ENCODE measurements at places on chromosomes 2 and 18. TPM values are rescaled to one million over a fixed set of nuclear protein-coding genes. Genes with fewer than 3 reads are reported as not detected.

GRCh38 chr18:22528291-22528690 is 110.6 kb upstream of the CTAGE1 start:
- no peak overlapping the region for H3K27ac ChIP-seq
- H3K4me1 ChIP-seq, result no peaks in the 10 kb centered on the region
- no peak for DNase-seq

GRCh38 chr2:7348761-7349160 is 431.5 kb downstream of the RNF144A start:
- no peak overlapping the region for H3K27ac ChIP-seq
- no peaks in the 10 kb centered on the region for H3K27me3 ChIP-seq
- no peak overlapping the region for H3K4me3 ChIP-seq
- H3K4me1 ChIP-seq, result no peaks in the 10 kb centered on the region
- DNase-seq, result no peak

DNA sequence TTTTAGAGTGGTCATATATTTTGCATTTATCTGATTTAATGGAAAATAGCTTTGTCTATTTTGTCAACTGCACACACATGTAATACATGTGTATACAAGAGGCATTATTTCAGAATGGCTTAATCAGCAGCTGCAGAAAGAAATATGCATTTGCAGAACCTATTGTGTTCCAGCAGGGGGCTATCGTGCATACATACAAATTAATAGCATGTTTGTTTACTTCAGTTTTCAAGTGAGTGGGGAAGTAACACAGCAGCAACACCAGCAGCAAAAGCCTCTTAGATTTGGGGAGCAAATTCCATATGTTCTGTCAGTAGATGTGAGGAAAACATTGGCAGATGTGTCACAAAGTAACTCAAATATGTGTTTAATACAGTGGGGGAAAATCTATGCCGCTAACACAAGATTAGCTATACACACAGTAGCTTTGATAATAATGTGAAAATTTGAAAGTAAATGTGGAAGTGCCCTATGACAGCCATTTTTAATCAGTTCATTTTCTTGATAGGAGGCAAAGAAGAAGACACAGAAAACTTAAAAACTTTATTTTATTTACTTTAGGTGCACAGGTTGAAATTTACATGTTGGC is 218.1 kb downstream of the WDR7 start:
- no peak overlapping the region for H3K27ac ChIP-seq
- no peaks in the 10 kb centered on the region for H3K27me3 ChIP-seq
- DNase-seq, result no peak
- H3K4me3 ChIP-seq, result no peak overlapping the region
- no peaks in the 10 kb centered on the region for H3K36me3 ChIP-seq

DNA sequence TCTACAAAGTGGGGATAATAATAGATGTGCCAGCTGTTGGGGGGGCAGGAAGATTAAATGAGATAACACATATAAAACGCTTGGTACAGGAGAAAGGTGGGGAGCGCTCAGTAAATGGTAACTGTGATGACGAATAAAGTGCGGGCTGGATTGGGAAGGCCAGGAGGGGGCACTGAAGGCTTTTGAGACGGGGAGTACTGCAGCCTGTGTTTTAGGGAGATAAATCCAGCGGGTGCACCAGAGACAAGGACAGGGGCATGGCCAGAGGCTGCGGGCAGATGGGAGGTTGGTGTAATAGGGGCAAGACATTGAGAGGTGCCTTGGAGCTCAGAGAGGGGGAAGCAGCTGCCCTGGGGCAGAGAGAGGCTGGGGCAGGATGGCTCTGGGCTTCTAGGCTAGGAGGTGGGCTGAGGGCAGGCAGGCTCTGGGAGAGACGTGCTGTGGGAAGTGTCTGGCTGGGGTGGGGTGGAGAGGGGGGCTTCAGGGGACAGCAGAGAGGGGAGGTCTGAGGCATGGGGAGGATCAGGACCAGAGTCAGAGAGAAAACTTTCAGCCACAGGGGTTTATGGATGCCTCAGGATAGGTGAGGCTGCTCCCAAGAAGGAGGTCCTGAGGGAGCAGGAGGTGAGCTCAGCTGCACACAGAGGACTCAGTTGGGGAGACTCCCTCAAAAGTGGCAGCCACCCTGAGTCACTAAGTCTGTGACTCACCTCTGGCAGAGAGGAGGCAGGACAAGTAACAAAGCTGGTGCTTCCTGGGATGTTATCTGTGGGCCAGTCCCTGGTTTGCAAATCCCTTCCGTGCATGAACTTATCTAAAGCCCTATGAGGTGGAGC is 18.8 kb downstream of the TEX44 start:
- no peaks in the 10 kb centered on the region for H3K36me3 ChIP-seq
- peaks cover 34% of the 10 kb centered on the region for H3K4me1 ChIP-seq
- DNase-seq, result peak; percentile 40
- H3K4me3 ChIP-seq, result no peak overlapping the region

- no peak overlapping the region for H3K27ac ChIP-seq
- no peak for DNase-seq
- no peaks in the 10 kb centered on the region for H3K4me1 ChIP-seq
- H3K27me3 ChIP-seq, result no peaks in the 10 kb centered on the region
- peak overlapping the region; percentile 50 for H3K4me3 ChIP-seq
These were observed 511 bp downstream of the MATN3 start for GRCh38 chr2:20012032-20012281.

DNA sequence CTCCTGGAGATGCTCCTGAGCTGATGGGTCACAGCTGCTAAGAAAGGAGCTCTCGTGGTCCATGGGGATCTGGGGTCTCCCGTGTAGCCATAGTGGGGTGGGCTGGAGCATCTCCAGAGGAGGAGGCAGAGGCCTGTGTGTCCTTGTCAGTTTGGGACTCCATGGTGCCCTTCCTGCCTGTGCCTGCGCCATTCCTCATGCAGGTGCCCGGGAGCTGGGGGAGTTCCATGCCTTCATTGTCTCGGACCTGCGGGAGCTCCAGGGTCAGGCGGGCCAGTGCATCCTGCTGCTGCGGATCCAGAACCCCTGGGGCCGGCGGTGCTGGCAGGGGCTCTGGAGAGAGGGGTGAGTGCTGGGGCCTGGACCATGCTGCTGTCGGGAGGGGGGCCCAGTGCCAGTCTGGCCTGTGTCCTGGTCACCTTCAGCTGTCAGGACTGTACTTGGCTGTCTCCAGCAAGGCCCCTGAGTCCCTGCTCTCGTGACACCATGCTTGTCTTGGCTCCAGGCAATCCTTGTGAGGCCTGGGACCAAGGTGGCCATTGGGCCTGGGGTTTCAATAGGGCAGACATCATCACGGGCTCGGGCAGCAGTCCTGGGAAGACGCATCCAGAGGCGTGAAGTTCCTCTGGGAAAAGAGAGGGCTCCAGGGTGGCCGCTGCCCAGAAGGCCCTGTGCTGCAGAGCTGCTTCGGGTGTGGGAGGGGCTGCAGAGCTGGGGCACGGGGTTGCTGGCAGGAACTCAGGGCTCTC is 7.3 kb downstream of the CAPN10 start:
- no peak overlapping the region for H3K4me3 ChIP-seq
- no peak overlapping the region for H3K27ac ChIP-seq
- no peaks in the 10 kb centered on the region for H3K36me3 ChIP-seq
- no peaks in the 10 kb centered on the region for H3K27me3 ChIP-seq
- no peak for DNase-seq

GRCh38 chr2:25419678-25420242 is 78.0 kb upstream of the DNMT3A start:
- DNase-seq, result no peak
- no peaks in the 10 kb centered on the region for H3K27me3 ChIP-seq
- no peak overlapping the region for H3K4me3 ChIP-seq
- no peaks in the 10 kb centered on the region for H3K36me3 ChIP-seq

GRCh38 chr2:205954707-205955106 is 131.3 kb downstream of the INO80D start:
- no peak for DNase-seq
- no peaks in the 10 kb centered on the region for H3K27me3 ChIP-seq
- H3K36me3 ChIP-seq, result no peaks in the 10 kb centered on the region
- no peak overlapping the region for H3K4me3 ChIP-seq
- no peak overlapping the region for H3K27ac ChIP-seq

DNA sequence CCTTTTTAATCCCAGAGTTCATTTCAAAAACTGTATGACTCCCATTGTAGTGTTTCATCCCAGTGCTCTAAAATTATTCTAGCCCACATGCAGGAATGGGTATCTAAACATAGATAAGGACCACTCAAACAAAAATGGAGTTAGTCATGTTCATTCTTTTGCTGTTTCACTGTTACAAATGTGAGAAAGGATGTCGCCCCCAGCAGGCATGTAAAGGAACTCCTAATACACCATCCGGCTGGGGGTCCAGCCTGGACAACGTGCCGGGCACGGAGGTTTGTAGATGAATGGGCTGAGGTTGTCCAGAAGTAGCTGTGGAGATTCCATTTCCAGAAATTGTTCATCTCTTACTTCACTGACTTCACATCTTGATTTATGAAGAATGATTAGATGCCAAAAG is 101.9 kb upstream of the RAB12 start:
- H3K4me3 ChIP-seq, result no peak overlapping the region
- H3K27me3 ChIP-seq, result no peaks in the 10 kb centered on the region
- H3K4me1 ChIP-seq, result no peaks in the 10 kb centered on the region
- no peaks in the 10 kb centered on the region for H3K36me3 ChIP-seq

DNA sequence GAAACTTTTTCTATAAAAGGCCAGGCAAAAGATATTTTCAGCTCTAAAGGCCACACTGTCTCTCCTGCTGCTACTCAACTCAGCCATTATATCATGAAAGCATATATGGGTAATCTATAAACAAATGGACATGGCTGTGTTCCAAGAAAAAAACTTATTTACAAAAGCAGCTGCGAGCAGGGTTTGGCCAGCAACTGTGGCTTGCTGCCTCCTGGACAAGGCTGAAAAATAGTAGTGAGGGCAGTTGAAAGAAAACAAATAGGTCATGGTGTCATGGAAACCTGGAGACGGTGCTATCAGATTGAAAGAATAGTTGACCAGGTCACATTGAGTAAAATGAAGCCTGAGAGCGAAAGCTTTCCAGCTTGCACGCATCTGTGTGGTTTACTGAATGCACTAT is 89.2 kb upstream of the LRATD1 start:
- H3K4me1 ChIP-seq, result no peaks in the 10 kb centered on the region
- DNase-seq, result no peak
- H3K4me3 ChIP-seq, result no peak overlapping the region
- H3K27me3 ChIP-seq, result no peaks in the 10 kb centered on the region

DNA sequence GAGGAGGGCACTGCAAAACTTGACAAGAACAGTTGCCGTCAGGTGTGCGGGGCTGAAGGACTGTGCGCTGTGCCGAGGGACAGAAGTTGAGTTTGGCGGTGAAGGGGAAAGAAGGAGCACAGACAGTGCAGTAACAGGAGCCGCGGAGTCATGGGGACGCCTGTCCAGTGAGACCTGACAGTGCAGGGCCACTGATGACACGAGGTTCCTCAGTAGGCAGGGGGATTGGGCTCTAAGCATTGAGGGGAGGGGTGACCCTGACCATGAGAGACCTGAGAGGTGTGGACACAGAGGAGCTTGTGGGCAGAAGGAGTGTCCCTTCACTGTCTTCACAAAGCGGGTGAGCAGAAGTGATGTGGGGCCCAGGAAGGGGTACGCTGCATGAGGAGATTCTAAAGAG is 104.8 kb downstream of the MTCL1 start:
- no peak overlapping the region for H3K27ac ChIP-seq
- H3K27me3 ChIP-seq, result no peaks in the 10 kb centered on the region
- no peak overlapping the region for H3K4me3 ChIP-seq
- no peak for DNase-seq
- H3K36me3 ChIP-seq, result no peaks in the 10 kb centered on the region
- H3K4me1 ChIP-seq, result no peaks in the 10 kb centered on the region

DNA sequence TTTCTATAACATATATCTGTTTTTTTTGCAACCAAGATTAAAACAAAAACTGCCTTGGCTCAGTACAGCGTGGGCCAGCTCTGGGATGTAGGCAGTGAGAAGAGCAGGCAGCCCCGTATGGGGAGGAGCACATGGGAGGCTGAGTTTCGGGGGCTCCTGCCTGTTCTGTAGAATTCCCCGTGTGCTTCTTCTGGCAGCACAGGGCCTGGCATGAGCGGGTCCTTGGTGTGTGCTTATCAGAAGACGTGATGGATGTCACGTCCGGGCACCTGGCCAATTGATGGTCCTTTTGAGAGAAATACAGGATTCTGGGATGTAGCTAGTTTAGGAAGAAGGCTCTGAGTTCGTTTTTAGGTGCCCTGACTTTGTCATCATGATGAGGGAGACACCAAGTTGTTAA is 16.2 kb downstream of the IMPA2 start:
- no peak overlapping the region for H3K27ac ChIP-seq
- DNase-seq, result no peak
- no peaks in the 10 kb centered on the region for H3K36me3 ChIP-seq
- H3K4me1 ChIP-seq, result peaks cover 8% of the 10 kb centered on the region
- no peaks in the 10 kb centered on the region for H3K27me3 ChIP-seq

GRCh38 chr2:175188761-175189160 is 7.3 kb upstream of the ATP5MC3 start:
- no peak overlapping the region for H3K4me3 ChIP-seq
- no peaks in the 10 kb centered on the region for H3K4me1 ChIP-seq
- no peaks in the 10 kb centered on the region for H3K36me3 ChIP-seq
- no peak overlapping the region for H3K27ac ChIP-seq
- DNase-seq, result no peak
- no peaks in the 10 kb centered on the region for H3K27me3 ChIP-seq

DNA sequence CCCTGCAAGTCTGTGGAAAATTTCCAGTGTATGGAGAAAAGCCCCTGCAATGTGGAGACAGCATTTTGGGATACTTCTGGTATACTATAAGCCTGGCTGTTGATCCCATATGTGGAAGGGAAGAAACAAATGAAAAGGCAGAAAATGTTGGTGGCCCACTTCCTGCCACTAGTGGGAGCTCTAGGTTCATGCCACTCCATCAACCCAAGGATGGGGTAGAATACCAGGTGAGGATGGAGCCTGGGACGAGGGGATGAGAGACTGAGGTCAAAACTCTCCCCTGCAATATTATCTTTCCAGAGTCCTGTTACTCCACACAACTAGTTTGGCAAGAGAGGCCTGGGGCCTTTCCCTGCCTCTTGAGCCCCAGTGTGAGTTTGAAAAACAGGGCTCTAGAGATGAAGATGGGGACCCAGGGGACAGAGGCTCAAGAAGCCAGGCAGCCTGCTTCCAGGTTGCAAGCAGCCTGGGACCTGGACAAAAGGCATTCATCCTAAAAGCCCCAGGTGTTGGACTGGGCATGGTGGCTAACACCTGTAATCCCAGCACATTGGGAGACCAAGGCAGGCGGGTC is 31.9 kb downstream of the BMP10 start:
- DNase-seq, result no peak
- no peaks in the 10 kb centered on the region for H3K27me3 ChIP-seq
- H3K36me3 ChIP-seq, result no peaks in the 10 kb centered on the region
- H3K4me3 ChIP-seq, result no peak overlapping the region
- H3K4me1 ChIP-seq, result no peaks in the 10 kb centered on the region
- H3K27ac ChIP-seq, result no peak overlapping the region

AFF3 gene
- total RNA-seq, result 34.4 TPM

PDCD1 gene
- 0.37 TPM for total RNA-seq

FRZB gene
- 25.9 TPM for total RNA-seq

MARCO gene
- total RNA-seq, result 0.55 TPM

SMC6 gene
- 73.8 TPM for total RNA-seq

NYAP2 gene
- 0.24 TPM for total RNA-seq

M1AP gene
- 11.7 TPM for total RNA-seq

SERPINB10 gene
- total RNA-seq, result not detected
